Activated B cell treated with CpG ODN at 0.5 μM for 24 hours (primary cell): ENCODE measurements at places on chromosomes 2 and 18. TPM values are rescaled to one million over a fixed set of nuclear protein-coding genes. Genes with fewer than 3 reads are reported as not detected.

DNA sequence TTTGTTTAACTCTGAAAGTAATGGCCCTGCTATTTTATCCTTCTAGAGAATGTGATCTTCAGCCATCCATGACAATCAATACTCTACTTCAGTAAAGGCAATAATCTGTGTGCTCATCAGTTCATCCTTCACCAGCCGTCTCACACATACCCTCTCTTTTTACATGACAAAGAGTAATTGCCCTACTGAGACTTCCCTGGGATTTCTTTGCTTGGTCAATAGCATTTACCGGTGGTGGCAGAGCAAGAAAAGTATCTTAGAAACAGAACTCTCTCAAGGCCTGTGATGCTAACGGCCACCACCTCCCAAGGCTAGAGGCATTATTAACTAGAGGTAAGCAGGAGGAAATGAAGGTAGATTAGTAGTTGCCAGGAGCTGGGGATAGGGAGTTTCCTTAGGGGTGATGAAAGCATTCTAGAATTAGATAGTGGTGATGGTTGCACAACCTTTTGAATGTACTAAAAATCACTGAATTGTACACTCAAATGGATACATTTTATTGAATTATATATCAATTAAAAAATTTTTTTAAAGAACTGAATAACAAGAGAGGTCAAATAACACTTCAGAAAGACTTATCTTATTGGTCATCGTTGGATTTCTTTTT, 57.9 kb upstream of the EPC2 start:
- no peak overlapping the region for H3K27ac ChIP-seq
- H3K4me1 ChIP-seq = peaks cover 6% of the 10 kb centered on the region
- no peak for DNase-seq
- H3K27me3 ChIP-seq = peaks cover 2% of the 10 kb centered on the region
- H3K4me3 ChIP-seq = no peak overlapping the region
- no peaks in the 10 kb centered on the region for H3K36me3 ChIP-seq

GRCh38 chr2:60822987-60823386, 58.4 kb upstream of the REL start:
- H3K27ac ChIP-seq = no peak overlapping the region
- no peak for DNase-seq
- H3K36me3 ChIP-seq = no peaks in the 10 kb centered on the region

DNA sequence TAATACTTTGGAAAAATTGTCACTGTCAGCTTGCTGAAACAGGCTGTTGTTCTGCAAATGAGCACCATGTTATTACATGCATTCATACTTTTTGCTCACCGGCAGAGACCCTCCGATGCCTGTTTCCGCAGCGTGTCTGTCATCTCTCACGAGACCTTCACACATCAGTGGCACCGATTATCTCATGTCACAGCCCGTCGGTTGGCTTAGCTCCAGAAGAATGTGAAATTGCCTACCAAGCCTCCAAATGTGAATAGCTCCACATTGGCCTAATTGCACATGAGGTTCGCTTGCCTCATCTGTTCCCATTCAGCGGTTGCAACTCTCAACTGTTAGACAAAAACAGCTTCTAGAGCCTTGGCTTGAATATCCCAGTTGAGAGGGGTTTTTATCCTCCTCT, 233.0 kb downstream of the ACTR3 start:
- no peaks in the 10 kb centered on the region for H3K4me1 ChIP-seq
- no peaks in the 10 kb centered on the region for H3K36me3 ChIP-seq
- H3K4me3 ChIP-seq = no peak overlapping the region
- H3K27me3 ChIP-seq = peaks cover 6% of the 10 kb centered on the region
- H3K27ac ChIP-seq = no peak overlapping the region

DNA sequence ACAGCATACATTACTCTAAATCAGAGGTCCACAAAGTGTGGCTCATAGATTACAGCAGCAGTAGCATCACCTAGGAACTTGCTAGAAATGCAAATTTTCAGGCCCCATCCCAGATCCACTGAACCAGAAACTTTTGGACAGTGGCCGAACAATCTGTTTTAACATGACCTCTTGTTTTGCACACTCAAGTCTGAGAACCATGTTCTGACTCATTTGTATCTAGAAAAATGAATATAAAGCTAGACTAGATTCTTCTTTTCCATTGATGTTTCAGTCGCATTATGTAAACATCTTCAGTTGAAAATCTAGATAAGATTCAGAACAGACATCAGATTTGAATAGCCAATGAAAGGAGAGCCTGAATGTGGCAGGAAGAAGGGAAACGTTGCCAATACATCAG, 608.8 kb downstream of the LRP1B start:
- H3K4me1 ChIP-seq = peaks cover 2% of the 10 kb centered on the region
- H3K36me3 ChIP-seq = no peaks in the 10 kb centered on the region

Gene ST8SIA5
- not detected in 2 replicates for total RNA-seq

Gene SATB2
- 0.34 and 0.67 TPM in 2 replicates for total RNA-seq

Gene ROCK2
- total RNA-seq = 18.5 and 18.8 TPM in 2 replicates

Gene LYPD6
- total RNA-seq = not detected in 2 replicates

Gene BMPR2
- 16.5 and 16.8 TPM in 2 replicates for total RNA-seq
